ENCODE measurements at places on chromosomes 12 and 14.

DNA sequence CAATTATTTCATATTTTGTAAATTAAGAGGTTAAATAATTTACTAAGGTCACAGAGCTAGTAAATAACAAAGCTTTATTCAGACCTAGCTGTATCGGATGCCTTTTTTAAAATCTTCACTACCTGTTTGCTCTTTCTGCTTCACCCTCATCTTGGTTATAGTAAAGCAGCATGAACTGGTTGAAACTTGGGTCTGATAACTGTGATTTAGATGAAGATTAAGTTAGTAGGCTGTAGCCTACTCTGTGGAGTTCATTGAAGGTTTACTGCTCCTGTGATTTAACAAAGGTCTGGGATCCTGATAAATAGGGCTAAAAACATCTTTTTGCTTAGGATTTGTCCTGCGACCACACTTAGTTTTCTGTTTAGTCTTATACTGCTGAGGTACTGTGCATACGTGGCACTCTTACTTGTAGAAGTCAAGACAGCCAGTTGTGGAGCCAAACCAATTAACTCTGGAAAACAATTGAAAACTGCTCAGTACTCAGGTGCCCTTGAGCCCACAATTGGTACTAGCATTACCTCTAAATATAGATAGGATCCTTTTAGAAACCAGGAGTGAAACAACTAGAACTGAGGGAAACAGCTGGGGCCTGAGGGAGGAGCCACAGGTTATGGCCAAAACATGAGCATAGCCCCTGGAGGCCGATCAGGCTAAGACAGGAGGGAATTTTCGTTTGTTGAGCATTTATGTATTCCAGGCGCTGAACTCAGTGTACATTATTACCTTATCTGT lies 2.3 kb downstream of the SPATS2 start:
- peak; percentile 62 for DNase-seq

DNA sequence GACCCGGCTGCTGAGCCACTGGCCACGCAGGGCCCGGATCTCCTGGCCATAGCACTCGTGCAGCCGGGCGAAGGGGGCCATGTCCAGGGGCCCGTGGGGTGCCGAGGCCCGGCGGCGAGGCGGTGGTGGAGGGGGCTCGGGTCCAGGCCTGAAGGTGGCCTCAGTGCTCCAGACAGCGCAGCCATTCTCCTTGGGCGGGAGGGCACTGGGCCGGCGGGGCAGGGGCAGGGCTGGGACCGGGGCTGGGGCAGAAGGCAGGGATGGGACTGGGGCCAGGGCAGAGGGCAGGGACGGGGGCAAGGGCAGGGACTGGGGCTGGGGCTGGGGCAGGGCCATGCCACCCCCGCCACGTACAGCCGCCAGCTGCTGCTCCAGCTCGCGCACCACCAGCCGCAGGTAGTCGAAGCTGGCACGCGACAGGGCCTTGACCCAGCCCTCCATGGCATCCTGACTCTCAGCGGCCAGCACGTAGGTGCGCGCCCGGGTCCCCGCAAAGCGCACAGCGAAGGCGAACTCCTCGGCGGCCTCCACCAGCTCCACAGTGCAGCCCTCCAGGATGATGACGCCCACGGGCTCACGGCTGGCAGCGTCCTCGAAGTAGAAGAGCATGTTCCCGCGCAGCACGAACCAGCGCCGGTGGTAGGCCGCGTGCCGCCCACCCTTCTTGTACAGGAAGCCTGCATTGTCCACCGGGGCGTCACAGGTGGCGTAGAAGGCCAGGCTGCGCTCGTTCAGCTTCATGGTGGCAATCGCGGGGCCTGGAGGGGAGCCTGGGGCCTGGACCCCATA lies 6.0 kb downstream of the PHETA1 start:
- DNase-seq: no peak

GRCh38 chr12:127381043-127381668 lies 885.8 kb upstream of the TMEM132C start:
- DNase-seq: peak; percentile 13

DNA sequence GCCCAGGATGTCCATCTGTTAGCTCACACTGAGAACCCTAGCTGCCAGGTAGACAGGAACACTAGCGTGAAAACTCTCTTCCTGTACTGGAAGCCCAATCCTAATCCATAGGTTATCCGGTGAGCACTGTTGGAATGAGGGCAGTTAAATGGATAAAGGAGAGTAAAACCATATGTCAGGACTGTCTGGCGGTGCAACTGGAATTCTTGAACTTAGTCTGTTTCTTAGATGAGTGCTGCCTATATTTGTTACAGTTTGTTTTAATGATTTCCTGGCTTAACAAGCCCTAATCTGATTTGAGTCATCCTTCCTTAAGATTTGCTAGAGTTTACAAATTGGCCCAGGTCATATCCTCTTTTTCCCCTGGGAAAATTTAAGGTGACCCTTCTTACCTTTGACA lies 104.7 kb downstream of the ANO4 start:
- no peak for DNase-seq

DNA sequence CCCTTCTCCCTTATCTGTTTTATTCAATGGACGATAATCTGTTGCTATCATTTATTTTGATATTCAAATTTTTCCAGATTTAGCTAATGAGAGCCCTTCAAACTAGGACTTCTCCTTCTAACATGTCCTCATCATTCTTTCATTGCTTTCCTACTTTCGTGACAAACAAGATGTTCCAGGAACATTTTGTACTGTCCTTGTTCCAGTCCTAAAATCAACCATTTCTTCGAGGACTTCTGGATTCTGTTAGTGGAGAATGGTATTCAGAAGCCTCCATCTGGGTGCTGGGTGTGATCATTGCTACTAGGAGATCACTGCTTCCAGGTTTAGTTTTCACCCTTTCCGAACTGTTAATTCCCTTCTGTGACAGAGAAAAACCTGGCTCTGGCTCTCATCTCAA lies 29.5 kb upstream of the FBXO34 start:
- DNase-seq: no peak

DNA sequence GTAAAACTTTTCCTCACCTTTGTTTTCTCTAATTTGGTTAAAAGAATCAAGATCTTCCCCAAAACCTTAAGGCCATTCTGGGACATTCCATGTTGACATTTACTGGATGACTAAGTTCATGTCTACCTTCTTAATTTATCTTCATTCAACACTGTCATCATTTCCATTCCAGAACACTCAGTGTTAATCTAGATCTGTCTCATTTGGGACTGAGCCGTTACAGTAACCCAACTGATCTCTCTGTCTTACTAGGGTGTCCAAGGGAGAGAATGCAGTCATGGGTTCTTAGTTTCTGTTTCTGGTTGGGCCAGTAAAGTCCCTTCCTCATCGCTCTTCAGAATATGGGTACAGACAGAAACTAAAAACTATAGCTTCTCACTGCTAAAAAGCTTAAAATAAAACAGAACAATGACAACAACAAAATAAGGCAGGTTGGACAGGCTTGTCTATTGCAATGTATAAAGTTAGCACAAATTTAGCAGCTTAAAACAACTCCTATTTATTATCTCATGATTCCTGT lies 144.8 kb downstream of the ASCL1 start:
- DNase-seq: no peak

- DNase-seq: no peak
Observed at GRCh38 chr14:28831126-28831525, 64.5 kb downstream of the FOXG1 start.

DNA sequence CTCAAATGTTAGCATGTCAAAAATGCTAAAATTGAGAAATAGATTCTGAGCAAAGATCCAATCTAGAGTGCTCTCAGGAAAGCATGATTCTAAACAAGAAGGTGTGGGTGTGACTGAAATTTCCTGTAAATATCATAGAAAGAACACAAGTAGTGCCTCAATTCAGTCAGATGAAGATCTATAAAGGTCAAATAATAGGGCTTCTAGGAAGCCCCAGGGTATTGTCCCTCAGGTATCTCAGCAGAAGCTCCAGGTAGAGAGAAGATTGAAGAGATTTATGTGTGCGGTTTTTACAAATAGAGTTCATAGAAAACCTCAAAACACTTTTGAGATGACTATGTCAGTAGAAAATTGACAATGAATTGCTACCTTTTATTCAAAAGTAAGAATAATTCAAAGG lies 13.0 kb downstream of the KLRD1 start:
- no peak for DNase-seq

- no peak for DNase-seq
Observed at GRCh38 chr12:67927815-67928214, 61.4 kb upstream of the IFNG-AS1 start.

- DNase-seq: no peak
Observed at GRCh38 chr14:105116451-105117256, 51.4 kb upstream of the GPR132 start.

DNA sequence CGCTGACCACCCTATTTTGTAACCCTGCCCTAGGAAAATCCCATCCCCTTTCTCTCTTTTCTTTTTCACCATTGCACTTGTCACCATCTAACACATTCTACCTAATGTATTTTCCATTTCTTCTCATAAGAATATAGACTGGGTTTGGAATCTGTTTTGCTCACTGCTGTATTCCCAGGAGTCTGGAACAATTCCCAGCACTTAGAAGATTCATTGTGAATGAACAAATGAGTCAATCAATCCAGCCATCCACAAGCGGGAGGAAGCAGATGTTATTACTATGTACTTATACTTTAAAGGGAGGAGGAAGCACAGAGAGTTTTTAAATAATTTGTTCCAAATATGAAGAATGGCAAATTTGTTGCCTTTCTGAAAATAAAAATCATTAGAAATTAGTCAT lies 142.1 kb downstream of the KIF21A start:
- no peak for DNase-seq

GRCh38 chr12:6614513-6615172 lies 7.5 kb upstream of the CHD4 start:
- DNase-seq: no peak

- no peak for DNase-seq
Observed at GRCh38 chr12:20863056-20863455, 52.6 kb downstream of the SLCO1B3 start.

- no peak for DNase-seq
Observed at GRCh38 chr12:74043343-74043742, 494.3 kb upstream of the ATXN7L3B start.

DNA sequence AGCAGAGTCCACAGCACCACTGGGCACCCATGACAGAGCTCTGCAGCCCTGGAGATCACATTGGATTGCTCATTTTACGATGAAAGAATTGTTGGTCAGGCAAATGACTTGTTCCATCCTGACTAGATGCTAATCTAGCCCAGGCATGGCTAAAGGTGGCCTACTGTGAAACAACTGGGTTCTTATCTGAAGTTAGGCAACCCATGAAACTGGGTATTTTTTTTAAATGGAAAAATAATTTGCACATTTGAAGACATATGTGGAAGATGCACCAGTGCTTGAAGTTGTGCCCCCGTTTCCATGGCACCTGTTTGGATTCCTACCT lies 8.3 kb downstream of the PYGL start:
- DNase-seq: no peak

GRCh38 chr12:117261247-117261646 lies 71.0 kb upstream of the FBXO21 start:
- DNase-seq: no peak

- no peak for DNase-seq
Observed at GRCh38 chr12:1552911-1553491, 41.4 kb downstream of the FBXL14 start.

- DNase-seq: no peak
Observed at GRCh38 chr12:87196321-87196720, 832.9 kb downstream of the C12orf50 start.

DNA sequence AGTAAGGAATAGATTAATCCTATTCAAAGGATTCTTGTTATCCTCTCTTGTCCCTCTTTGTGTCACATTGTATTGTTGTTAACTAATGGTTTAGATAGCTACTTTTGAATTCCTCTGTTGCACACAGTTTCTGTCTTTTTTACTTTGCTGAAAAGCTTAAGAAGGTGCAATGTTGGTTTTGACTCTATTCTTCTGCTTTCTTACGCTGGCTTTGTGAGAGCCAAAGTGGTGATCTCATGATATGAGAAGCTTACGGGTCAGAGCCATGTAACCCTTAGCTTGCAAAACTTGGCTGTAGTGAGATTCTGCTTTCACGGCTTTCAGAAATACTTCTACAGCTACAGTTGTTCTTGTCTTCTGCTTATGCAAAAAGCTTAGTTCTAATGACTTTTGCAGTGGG lies 239.7 kb downstream of the TRHDE start:
- no peak for DNase-seq

DNA sequence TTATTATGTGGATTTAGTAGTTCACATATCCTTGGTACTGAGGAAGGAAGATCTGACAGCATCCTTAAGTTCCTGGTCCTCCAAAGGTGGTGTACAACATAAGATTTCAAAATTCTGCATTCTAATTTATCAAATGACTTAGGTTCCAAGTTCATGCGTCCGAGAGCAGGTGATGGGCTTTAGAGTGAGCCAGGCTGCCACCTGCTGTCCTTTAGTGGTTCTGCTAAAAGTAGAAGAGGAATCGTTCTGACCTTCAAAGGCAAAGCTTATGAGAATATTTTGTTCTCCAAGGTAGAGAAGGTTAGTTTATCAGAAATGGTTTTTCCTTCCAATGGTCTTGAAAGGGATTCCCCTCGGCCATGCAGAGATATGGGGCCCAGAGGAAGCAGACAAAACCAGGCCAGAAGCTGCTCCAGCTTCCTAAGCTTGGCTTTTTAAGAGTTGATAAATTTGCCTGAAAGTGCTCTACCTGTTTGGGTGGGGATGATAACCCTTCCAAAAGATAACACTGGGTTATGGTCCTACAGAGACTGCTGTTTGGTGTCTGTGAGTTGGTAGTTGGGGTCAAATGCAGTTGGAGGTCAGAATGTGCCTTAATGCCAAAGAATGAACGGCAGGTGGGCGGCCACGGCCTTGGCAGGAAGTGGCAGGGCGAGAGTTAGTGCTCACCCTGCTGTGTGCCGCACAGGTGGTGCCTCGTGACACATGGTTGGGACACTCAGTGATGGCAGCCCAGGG lies 29.1 kb upstream of the LRTM2 start:
- DNase-seq: peak; percentile 61

DNA sequence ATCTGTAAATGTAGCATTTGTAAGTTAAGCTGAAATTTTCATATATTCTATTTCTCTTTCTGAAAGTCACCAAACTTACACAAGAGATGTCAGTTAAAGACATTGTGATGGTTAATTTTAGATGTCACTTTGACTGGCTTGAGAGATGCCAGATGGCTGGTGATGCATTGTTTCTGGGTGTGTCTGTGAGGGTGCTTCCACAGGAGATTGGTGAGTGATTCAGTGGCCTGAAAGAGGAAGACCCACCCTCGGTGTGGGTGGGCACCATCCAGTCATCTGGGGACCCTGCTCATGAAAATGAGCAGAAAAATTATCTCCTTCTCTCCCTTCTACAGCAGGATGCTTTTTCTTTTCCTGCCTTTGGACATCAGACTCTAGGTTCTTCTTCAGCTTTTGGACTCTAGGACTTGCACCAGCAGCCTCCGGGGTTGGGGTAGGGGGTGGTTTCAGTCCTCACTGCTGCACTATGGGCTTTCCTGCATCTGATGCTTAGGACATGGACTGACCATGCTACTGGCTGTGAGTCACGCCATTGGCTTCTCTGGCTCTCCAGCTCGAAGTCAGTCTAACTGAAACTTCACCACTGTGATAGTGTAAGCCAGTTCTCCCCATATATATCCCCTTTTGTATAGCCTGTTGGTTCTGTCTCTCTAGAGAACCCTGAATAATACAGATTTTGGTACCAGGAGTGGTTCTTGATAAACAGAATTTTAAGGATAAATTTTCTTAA lies 20.9 kb downstream of the PDE6H start:
- peak; percentile 74 for DNase-seq

- no peak for DNase-seq
Observed at GRCh38 chr12:67988601-67989021, 636 bp upstream of the IFNG-AS1 start.
